ENCODE measurements at places on chromosomes 3 and 15.

DNA sequence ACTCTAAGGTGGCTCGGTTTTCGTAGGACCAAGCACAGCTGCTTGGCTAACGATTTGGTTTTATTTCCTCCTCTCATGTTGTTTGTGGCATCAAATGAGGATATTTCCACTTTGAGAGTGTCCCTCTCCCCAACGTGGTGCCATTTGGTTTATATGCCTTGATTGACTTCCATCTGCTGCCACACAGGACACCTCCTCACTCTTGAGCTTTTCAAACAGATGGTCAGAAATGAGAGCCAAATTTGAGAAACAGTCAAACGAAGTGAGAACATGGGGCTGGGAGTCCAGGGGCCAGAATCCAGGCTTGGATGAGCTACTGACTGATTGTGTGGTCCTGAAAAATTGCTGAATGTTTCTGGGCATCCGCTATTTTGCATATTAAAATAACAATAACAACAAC, 43.5 kb downstream of the CEMIP start:
- DNase-seq = no peak

DNA sequence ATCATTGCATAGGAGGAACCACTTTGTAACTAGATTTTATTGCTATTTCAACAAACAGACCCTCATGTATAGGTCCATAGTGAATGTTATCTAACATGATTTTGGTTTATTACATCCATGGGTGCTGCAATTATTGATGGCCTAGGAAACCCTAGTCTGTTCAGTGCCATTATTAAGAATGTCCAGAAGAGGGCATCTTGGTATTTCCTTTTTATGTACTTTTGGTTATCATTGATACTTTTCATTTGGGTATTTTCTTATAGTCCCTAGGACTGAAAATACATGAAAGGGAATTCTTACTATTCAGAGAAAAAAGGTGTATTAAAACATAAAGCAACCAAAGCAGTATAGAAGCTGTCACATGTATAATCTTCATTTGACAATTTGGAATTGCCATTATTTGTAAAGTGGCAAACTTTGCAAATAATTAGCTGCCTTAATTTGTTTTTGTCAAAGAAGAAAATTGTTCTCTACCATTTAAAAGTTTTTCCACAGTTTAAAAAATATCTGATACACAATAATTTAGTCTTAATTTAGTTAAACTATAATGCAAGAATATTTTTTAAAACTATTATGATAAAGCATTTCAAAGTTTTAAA, 48.7 kb downstream of the CNOT10 start:
- DNase-seq = peak; percentile 9

DNA sequence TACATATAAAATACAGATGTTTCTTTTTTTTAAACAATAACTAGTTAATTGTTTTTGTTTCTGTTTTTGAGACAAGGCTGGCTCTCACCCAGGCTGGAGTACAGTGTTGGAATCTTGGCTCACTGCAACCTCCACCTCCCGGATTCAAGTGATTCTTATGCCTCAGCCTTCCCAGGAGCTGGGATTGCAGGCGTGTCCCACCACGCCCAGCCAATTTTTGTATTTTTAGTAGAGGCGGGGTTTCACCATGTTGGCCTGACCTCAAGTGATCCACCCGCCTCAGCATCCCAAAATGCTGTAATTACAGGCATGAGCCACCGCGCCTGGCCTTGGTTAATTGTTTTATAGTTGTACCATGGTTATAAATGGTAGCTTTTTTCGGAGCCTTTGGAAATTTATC, 72.3 kb downstream of the PIAS1 start:
- no peak for DNase-seq

DNA sequence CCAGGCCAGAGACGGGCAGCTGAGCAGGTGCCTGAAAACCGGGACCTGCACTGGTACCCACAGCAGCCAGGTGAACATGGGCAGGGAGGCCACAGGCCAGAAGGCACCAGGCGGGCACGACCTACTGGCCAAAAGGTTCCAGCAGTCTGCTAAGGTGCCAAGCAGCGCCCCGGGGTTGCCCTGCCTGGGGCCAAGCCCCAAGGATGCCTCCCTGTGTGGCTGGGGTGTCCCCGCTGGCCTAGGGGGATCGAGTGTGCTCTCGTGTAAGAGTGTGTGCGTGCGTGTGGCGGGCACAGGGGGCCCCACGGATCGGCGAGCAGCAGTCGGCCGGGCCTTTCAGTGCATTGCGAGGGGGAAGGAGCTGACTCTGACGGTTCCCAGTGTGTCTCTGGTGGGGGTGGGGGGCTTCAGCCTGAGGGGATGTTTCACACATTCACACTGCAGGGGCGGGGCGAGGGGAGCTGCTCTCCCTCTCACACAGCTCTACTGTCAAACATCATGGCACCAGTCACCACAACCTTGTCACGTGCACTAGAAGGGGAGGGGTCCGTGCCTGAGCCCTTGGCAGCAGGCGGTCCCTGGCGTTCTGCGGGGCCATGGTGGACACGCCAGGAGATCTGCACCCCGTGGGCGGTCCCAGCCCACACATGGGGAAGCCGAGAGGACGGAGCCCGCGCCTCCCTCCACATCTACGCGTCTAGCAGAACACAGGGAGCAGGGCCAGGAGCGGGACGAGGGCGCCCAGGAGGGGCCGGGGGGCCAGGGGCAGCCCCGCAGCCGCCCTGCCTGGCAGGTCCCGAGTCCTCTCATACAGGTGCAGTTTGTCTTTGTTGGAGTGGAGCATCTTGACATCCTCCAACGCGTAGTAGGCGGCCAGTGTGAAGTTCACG, 44.5 kb downstream of the RGMA start:
- no peak for DNase-seq

DNA sequence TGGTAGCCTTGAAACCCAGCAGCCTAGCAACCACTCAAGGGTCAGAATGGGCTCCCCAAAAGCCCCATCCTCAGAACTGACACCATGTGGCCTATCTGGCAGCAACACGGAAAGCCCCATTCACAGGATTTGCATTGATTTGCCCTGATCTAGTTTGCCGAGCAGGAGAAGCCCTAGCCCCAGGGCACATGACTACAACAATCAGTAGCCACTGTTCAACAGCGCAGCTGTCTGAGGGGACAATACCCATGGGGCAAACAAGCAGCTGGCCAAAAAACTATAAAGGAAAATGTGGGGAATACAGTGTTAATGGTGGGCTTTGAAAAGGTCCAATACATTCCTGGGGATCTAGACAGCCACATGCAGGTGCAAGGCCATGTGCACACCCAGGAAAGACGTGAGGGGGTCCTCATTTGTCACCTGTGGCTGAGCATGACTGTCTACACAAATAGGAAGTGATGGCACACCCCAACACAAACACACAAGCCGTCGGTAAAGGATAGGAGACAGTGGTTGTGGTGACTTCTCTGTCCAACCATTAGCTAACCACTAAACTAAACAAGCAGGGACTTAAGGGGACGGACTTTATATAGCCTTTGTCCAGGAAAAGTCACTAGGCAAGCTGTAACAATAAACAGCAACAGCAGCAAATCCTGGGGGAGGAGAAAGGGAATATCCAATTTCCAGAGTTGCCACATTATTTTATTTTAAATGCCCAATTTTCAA, 113.7 kb downstream of the LRIG1 start:
- DNase-seq = no peak

GRCh38 chr3:169886671-169887070, 16.9 kb upstream of the LRRC31 start:
- DNase-seq = peak; percentile 38

GRCh38 chr15:39312984-39313383, 267.9 kb upstream of the THBS1 start:
- peak; percentile 26 for DNase-seq

- no peak for DNase-seq
Measured at GRCh38 chr3:192597506-192597905, 129.8 kb downstream of the FGF12 start.

DNA sequence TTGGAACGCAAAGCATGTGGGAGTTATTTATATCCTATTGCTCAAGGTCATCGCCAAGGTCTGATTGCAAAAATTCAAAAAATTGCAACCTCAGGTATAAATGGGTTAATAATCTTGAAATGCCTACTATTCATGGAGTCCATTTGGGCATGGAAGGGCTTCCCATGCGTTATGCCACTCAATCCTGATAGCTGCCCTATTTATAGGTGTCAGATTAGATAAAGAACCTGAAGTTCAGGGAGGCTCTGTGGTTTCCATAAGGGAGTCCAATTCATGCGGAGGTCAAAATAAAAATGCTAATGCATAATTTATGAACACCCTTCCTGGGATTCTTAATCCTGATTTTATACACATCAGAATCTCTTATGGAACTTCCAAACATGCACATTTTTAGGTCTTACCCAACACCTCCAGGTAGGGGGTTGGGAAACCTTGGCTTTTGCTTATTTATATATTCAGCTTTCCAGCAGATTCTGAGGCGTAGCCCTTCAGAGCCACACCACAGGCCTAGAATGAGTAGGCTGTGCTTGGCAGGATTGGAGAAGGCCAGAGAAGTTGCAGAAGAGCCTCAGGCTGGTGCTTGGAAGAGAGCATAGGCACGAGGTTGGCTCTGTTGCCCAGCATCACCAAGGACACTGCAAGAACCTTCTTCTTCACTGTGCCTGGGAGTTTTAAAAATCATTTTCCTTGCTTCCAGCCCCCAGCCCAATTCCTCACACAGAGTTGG, 324.4 kb upstream of the CFAP20DC start:
- DNase-seq = no peak

- peak; percentile 91 for DNase-seq
Measured at GRCh38 chr3:53045518-53046170, at the start of gene SFMBT1. SFMBT1 (minus strand) TSS chr3:53046073; CDS start chr3:52969128, 76,945 bp downstream.

GRCh38 chr3:21509731-21510470, 241.1 kb downstream of the ZNF385D start:
- no peak for DNase-seq

- peak; percentile 36 for DNase-seq
Measured at GRCh38 chr3:146256851-146257486, 6.1 kb upstream of the PLSCR4 start.

DNA sequence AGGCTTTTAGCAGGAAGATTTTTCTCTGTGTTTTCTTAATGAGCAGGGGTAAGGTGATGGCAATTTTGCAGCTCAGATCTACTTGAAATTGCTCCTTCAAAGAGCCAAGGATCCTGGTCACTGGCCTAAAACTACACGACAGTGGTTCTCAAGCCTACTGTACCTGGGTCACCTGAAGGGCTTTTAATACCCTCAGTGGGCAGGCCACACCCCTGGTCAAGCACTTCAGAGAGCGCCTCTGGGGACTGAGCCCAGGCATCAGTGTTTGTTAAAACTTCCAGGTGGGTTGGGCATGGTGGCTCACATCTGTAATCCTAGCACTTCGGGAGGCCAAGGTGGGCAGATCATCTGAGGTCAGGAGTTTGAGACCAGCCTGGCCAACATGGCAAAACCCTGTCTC, 158.4 kb downstream of the FAM43A start:
- no peak for DNase-seq

GRCh38 chr3:59392116-59392515, 342.3 kb upstream of the CFAP20DC start:
- no peak for DNase-seq

GRCh38 chr3:105555206-105555605, 188.5 kb downstream of the ALCAM start:
- DNase-seq = no peak

GRCh38 chr3:52291508-52292181, 4.0 kb downstream of the GLYCTK start:
- DNase-seq = peak; percentile 58

- peak; percentile 99 for DNase-seq
Measured at GRCh38 chr3:51706788-51707731, at the start of gene GRM2. GRM2 (plus strand) TSS chr3:51707068; CDS start chr3:51708984, 1,916 bp downstream.

- DNase-seq = peak; percentile 94
Measured at GRCh38 chr3:170418422-170419398, at the start of gene CLDN11. CLDN11 (plus strand) TSS chr3:170418868; CDS start chr3:170419067, 199 bp downstream.

GRCh38 chr3:66394753-66395249, 106.0 kb downstream of the LRIG1 start:
- DNase-seq = no peak

DNA sequence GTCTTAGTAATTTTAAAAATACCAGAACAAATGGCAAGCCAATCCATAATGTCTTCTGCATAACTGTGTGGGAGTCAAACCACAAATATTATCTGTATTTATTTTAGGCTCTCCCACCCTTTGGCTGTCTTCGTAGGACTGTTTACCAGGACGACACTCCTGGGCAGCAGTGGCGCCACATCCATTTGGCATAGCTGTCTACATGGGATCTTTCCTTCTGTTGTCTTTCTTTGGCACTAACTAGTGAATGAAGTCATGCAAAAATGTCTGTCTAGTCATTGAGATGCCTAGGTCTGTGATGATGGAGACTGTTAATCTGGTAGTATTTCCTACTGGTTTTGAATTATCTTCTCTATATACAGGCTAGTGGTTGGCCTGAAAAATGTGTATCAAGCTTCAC, 54.0 kb upstream of the CHMP2B start:
- no peak for DNase-seq

DNA sequence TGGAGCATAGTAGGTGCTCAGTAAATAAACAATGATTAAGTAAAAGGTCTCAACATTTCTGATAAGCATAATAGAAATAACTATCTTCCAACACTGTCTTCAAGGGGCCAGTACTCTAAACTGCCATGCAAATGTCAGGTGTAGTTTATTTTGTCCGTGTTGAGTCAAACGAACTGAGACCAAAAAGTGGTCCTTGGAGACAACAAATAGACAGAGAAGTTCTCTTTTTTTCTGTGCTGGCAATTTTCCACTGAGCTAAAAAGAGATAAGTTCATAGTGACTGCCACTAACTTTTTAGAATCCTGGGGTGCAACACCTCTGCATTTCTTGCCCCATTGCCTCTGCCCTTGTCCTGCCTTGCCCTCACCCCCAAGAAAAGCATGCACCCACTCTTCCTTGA, 14.7 kb upstream of the MBNL1 start:
- no peak for DNase-seq

DNA sequence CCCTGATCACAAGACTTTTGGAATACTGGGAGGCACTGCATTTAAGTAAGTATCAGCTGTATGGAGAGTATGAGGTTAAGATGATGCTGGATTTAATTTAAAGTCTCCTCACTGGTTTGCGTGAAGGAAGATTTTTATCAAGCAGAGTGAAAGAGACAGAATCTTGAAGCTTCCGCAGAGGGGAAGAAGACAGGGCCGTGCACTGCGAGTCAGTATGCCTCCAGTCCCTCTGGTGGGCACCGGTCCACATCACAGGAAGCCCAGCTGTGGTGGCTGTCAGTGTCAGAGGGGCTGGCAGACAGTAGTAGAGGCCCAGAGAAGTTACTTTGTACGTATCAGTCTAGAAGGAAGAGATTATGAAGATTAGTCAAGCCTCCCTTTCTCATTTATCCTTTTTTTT, 379.0 kb upstream of the TPRG1 start:
- DNase-seq = peak; percentile 55

- no peak for DNase-seq
Measured at GRCh38 chr3:195065142-195065863, 205.7 kb downstream of the XXYLT1 start.

Measured in iPS-NIHi11 (cell line).